ENCODE measurements at places on chromosomes 1 and 21.

DNA sequence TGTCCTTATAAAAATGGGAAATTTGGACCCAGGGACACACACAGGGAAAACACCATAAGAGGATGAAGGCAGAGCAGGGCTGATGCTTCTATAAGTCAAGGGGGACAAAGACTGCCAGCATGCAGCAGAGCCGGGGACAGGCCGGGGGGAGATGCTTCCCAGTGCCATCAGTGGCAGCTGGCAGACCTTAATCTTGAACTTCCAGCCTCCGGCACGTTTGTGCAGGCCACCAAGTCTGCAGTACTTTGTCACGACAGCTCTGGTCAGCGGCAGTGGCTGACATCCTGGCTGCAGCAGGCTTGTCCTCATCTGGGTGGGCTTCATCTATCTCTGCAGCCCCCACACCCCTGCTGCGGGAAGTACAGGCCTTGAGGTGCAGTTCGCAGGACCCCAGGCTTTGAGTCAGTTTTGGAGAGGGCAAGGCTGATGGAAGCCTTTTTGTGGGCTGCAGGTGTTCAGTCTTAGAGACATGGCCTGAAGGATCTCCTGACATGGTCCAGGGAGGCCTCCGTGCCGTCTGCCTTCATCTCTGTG, 186.0 kb downstream of the DYRK1A start:
- no peak for DNase-seq

- DNase-seq: peak; percentile 83
Measured at GRCh38 chr1:235500971-235501540, 3.2 kb downstream of the B3GALNT2 start.

DNA sequence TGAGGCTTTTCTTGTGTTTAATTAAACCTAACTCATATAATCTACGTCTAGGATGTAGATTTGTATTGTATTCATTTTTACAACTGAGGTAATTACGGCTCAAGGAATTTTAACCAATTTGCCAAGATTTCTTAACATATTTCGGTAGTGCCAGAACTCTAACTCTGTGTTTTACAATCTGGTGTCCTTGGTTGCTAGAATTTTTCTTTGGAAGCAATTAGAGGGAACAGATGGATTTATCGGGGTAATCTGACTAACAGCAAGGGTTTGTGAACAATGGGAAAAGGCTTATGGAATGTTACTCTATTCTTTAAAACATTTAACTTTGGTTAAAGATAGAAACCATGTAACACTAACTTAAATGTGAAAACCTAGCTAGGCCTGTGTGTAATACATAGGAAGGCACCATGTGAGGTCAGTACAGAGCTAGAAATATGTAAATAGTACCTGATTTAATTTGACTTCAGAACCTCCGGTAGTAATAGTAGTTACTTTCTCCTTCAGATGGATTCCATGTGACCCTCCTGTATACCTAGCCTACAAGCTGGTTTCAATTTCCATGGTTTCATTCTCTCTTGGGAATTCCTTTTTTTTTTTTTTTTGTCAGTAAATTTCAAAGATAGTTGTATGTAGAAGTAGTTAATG, 1.2 kb downstream of the MTF2 start:
- peak; percentile 74 for DNase-seq

DNA sequence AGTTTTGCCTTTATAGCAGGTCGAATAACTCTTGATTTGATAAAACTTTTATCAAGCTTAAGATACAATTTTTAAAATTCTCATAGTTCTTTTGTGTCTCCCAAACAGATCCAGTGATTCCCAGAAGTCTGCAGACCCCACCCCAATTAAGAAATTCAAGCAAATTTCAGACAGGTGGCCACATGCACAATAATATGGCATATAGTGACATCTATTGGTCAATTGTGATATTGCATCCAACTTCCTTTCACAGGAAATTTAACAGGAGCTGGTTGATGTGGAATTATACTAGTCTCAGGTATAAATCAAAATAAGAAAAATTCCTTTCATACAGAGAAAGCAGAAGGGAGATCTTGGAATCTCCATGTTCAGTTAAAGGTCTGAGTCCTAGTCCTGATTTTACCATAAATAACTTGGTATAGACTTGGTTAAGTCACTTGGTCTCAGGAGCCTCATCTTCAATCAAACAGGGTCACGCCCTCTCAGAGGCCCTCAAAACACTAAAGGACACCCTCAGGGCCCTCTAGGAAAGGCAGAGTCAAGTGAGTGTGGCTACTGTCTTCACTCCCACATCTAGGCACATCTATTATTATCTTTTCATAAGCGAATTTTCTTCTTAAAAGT, 24.1 kb downstream of the PIGM start:
- DNase-seq: peak; percentile 42

DNA sequence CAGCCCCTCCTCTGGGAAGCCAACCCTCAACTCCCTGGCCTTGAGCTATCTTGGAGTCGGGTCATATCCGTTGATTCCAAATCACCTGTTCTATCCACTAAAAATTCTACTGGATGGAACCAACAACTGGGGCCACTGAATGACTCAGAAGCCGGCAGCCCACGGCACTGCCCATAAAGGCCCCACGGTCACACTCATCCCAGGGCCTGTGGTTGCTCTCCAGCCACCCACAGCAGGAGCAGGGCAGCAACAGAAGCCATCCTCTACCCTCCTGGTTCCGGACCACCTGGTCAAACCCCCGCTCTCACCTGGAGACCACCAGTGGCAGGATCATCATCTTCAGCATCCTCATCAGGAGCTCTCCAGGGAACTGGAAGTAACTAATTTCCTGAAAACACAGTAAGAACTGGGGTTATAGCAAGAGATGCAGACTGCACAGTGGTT, 8.4 kb downstream of the SLC1A7 start:
- DNase-seq: no peak

GRCh38 chr1:228037401-228038386, 30.9 kb downstream of the WNT3A start:
- peak; percentile 66 for DNase-seq

GRCh38 chr1:8473891-8474300, 156.0 kb downstream of the SLC45A1 start:
- no peak for DNase-seq

- DNase-seq: no peak
Measured at GRCh38 chr21:31753949-31754707, 22.2 kb upstream of the SCAF4 start.
